ENCODE measurements at places on chromosomes 7 and 10.

GRCh38 chr7:157657741-157658740 lies 321.2 kb downstream of the DNAJB6 start:
- no peak for DNase-seq

- no peak for DNase-seq
Measured at GRCh38 chr10:624605-625332, 64.7 kb downstream of the DIP2C start.

GRCh38 chr10:50403074-50403473 lies 151.8 kb upstream of the ASAH2 start:
- DNase-seq, result no peak

- no peak for DNase-seq
Measured at GRCh38 chr7:408751-409311, 110.8 kb downstream of the PDGFA start.

- no peak for DNase-seq
Measured at GRCh38 chr7:1607696-1608095, 37.9 kb upstream of the PSMG3 start.

GRCh38 chr7:91837397-91838070 lies 43.0 kb downstream of the MTERF1 start:
- DNase-seq, result no peak

- DNase-seq, result no peak
Measured at GRCh38 chr7:92758796-92759431, 77.5 kb downstream of the CDK6 start.

GRCh38 chr10:13728898-13729535 lies 142.3 kb downstream of the PRPF18 start:
- DNase-seq, result no peak

- DNase-seq, result no peak
Measured at GRCh38 chr10:23088609-23089008, 6.8 kb upstream of the MSRB2 start.

DNA sequence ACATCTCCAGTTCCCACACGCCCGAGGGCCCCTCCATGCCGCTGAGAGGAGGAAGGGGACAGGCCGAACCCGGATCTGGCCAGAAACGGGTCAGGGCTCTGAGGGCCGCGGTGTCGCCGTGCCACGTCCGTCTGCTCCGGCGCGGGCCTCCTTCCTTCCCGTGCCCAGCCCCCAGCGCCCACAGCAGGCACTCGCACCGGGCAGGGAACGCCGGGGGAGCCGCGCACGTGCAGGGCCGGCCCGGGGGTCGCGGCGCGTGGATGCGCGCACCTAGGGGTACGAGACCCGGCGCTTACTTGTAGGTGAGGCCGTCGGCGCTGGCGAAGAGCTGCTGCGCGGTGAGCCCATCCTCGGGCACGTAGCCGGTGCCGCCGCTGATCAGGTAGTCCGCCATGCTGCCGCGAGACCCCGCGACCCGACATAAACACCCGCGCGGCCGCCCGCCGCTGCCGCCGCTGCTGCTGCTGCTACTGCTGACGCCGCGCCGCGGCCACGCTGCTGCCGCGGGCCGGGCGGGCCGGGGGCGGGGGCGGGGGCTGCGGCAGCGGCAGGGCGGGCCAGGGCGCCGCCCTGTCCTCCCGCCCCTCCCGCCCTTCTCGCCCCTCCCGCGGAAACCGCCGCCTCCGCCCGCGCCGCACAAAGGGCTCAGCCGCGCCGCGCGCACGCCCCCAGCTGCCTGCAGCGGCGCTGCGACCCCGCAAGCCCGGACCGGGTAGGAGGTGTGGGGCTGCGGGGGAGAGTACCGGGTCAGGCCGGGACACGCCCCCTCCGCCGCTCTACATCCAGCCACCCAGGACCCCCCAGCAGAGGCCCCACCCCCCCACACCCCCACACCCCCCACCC lies 4.1 kb downstream of the IMPDH1 start:
- peak; percentile 19 for DNase-seq

DNA sequence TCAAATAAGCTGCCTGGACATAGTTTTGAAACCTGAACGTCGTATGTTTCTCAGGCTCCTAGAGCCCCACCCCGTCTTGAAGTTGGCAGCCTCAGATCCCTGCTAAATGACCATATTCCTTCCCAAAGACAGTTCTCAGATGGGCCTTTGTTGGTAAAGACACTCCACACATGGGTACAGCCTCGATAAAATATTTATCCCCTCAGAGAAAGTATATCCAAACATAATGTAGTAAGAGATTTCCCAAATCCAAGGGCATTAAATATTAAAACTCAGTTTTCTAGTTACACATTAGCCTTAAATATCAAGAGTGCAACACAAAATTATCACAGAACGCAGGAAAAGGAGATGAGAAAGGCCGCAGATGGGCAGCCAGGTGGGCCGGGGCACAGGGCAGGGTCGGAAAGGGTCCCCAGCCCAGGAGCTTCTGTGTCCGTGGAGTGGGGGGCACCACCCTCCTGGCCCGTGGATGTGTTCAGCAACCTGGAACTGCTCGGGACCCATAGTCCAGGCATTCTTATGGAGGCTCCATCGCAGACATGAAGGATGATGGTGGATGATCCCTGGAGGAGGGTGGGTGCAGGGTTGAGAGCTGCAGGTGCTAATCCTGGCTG lies 1.5 kb upstream of the CFAP46 start:
- no peak for DNase-seq

DNA sequence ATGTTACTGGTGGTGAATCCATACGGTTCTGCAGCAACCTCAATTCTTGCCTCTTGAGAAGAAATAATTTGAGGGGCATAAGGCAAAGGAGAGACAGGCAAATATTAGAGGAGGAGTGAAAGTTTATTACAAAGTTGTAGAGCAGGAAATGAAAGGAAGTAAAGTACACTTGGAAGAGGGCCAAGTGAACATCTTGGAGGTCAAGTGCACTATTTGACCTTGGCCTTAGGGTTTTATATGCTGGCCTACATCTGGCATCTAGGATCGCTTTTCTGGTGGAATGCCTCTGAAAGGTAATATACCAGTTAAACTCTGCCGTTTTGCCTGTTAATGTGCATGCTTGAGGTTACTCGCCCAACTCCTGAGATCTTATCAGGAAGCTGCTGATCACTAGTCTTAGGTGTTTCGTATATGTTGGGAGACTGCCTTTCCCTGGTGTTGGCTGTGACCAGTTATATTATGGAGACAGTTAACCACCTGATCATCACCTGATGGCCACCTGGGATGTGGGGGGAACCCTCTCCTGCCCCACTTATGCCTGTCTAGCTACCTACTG lies 66.1 kb upstream of the CYP2C18 start:
- DNase-seq, result no peak

- DNase-seq, result no peak
Measured at GRCh38 chr7:116588641-116589594, 64.1 kb downstream of the CAV1 start.

GRCh38 chr10:71561003-71561574 lies 158.5 kb downstream of the C10orf105 start:
- no peak for DNase-seq

DNA sequence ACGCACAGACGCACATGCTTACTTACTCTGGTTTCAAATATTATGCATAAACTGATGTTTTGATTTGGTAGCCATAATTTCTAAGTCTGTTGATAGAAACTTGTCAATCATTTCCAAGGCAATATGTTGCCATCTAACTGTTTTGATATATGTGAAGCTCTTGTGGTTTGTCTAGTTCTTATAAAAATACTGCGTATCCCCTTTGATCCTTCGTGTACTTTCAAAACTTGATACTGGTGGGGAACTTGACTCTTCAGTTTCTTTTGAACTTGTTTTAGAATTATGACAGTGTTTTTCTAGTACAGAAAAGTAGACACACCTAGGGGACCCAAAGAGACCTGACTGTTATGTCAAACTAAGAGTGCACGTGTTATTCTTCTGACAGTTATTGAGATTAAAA lies 708.0 kb downstream of the LRMDA start:
- DNase-seq, result no peak

DNA sequence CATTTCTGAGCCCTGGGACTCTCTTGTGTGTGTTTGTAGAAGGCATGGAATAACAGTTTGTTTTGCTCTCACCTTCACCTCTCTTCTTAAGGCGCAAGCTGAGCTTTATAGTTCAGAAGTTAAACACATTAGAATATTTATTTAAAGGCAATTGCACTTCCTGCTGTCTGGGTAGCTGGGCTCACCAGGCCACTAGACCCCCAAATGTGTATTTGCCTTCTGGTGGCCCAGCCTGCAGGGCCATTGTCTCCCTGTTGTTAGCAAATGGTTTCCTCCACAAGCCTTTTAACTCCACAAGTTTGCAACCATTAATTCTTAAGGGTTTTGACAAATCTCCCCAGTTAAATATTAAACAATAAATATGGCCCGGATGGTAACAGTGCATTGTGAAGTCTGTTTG lies 31.1 kb upstream of the NEUROD6 start:
- DNase-seq, result no peak

- DNase-seq, result no peak
Measured at GRCh38 chr7:69871886-69872569, 273.8 kb downstream of the AUTS2 start.

DNA sequence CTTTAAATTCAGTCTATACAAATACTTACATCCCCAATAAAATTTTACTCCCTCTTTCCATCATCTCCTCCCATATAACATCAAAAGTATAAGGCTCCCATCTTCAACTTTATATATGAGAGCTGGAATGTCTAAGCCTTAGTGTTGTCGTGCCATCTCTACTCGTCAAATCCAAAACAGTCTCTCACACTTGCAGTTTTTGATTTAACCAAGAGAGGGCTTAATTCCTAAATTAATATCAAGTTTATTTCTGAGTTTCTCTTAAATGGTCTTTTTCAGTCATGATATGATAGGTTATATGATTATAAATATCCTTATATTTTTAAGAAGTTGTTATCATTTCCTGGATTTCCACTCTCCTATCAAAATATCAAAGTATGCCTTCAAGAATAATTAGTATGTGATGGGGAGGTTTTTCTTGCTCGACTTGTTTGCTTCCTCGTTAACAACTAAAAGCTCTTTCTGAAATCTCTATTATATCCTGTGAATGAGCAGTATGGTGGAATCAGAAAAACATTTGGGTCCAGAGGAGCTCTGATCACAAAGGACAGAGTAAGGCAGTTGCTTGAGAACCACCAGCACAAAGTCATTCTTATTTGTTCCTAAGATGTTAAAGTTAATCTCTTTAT lies 12.5 kb upstream of the LIPK start:
- no peak for DNase-seq

GRCh38 chr10:79400146-79401004 lies 45.0 kb downstream of the ZCCHC24 start:
- DNase-seq, result no peak

DNA sequence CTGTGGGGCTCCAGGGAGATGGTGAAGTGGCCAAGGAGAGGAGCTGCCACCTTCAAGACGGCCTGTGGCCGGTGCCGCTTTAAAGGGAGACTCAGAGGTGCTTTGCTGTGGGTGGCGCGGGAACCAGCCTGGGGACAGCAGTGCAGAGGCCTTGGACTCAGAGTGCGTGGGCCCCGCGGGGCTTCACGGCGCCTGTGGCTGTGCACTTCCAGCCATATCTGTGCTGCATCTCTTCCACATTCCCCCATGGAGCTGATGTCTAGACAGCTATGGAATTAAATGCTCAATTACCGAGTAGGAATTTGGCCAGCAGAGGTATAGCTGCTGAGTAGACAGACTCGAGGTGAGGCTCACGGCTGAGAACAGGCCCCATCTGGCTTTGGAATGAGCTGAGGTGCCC lies 41.7 kb downstream of the HTRA1 start:
- no peak for DNase-seq

- no peak for DNase-seq
Measured at GRCh38 chr7:157471259-157472125, 134.7 kb downstream of the DNAJB6 start.

GRCh38 chr7:76108540-76109233 lies 60.8 kb downstream of the MDH2 start:
- no peak for DNase-seq

DNA sequence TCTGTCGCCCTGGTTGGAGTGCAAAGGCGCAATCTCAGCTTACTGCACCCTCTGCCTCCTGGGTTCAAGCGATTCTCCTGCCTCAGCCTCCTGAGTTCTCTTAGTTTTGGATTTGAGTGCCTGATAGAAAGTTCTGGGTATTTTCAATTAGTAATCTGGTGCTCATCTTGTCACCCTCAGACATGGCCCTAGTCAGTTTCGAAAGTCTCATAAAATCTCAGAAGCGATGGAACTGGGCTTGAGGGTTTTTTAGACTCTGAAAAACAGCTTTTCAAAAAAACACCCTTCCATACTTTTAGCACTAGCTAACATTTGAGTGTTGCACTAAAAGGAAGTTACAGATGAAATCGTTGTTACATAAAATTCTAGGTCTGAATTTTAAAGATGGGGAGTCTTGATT lies 9.4 kb upstream of the PIP4K2A start:
- no peak for DNase-seq

- DNase-seq, result peak; percentile 49
Measured at GRCh38 chr10:101067356-101068083, 5.7 kb downstream of the KAZALD1 start.

DNA sequence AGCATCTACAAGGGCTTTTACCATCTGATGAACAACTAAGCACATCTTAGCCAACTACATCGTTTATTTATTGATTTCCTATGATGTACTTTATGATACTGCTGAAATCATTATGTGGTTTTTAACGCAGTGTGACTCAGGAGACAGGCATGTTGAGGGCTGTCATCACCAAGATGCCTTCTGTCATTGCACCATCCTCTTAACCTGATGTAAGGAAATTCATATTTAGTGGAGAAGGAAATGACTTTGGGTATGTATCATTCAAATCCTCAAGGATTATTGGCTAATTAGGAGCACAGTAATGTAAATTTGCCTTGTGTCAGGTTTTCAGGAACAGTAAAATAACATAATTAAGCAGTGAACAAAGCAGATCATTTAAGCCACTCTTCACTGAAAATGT lies 138.5 kb upstream of the MGMT start:
- no peak for DNase-seq

GRCh38 chr10:124222318-124222987 lies 129.1 kb upstream of the CHST15 start:
- DNase-seq, result no peak

DNA sequence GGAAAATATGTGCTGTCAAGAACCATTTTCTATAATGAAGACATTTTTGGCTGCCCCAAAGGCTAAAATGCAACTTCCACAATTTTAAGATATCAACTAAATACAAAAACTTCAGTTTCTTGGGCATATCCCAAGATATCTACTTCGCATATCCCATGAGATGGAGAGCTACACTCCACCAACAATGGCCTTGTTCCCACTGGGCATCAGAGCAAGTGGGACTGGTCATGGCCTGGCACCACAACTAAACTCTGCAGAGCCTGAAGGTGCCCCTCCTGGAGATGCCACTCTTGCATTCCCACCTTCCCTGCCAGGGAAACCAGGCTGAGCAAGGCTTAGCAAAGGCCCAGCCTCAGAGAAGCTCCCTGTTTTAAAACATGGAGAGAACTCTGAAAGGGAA lies 75.8 kb upstream of the LRRC17 start:
- no peak for DNase-seq

GRCh38 chr10:101018118-101018599 lies 12.8 kb downstream of the PDZD7 start:
- no peak for DNase-seq

GRCh38 chr7:19747740-19748339 lies 25.6 kb downstream of the TMEM196 start:
- DNase-seq, result no peak
